AG20443 (cell line): ENCODE measurements at places on chromosomes 6 and 20.
A peak's percentile ranks its signal among the peaks of the same experiment; 100 is the strongest.

- peak; percentile 7 for DNase-seq
Measured at GRCh38 chr6:142331075-142331551, 29.3 kb downstream of the ADGRG6 start.

GRCh38 chr6:55621244-55621643, 42.3 kb upstream of the HMGCLL1 start:
- no peak for DNase-seq

DNA sequence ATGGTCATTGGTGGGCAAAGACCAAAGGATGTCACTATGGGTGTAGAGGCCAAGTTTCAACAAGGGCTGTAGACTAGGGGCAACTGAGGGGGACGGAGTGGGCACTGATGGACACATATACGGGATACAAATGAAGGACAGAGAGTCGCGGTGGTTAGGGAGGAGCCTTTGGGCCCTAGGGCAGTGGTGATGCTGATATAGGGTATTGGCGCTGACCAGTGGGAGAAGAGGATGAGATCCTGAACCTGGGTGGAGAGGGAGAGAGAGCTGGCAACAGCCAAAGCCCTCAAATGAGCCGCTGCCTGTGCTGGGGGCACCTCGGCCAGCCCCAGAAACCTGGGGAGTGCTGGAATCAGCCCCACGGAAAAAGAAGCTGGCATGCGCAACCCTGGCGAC, 1.6 kb downstream of the CDH22 start:
- DNase-seq = no peak

DNA sequence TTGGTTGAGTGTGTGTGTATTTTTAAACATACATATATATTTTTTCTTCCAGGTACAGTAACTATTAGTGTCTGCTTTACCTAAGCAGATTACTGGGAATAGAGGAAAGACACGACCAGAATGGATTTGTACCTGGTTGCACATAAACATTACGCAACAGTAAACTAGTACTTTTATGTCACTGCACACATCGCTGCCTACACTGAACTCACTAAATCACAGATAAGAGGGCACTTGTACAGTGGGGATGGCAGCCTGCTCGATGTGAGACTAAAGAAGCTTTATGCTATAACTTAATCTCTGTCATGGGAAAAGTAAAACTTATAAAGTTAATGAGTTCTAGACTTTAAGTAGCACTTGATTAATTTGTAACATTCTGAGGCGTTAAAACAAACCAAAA, 89.5 kb upstream of the SIM1 start:
- DNase-seq = no peak

DNA sequence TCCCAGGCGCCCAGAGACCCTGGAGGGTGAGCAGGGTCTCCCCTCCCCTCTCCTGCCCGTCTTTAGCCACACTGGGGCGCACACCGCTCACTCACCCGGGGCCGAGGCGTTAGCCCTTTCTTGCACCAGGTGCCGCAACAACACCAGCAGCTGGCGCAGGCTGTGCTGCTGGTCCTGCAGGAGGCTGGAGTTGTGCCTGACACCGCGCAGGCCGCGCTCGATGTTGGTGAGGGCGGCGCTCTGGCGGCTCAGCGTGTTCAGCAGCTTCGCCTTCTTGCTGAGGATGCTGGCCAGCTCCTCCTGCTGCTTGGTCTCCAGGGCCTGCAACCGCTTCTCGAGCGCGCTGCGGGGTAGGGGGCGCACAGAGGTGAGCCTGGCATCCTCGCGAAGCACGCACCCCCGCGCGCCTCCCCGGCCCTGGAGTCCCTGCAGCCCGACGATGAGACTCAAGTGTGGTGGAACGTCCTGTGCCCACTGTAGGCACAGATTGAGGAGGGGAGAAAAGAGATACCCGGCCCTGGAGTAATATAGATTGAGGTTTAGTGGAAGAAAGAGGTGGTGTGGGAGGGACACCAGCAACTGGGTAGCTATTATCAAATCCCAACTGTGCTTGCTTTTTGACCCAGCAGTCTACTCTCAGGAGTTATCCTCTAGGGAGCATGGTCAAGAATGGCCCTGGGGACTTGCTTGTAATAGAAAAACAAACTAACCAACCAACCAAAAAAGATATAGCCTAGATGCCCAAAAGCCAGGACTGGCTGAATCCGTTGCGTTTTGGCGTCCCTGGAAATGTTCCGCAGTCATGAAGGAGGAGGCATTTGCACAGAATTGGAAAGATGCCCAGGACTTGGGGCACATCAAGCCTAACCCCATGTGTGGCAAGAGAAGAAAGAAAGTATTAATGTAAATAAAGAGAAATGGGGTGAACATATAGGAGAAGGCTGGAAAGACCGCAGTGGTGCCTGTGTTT, 30.9 kb downstream of the ANGPT4 start:
- peak; percentile 81 for DNase-seq

DNA sequence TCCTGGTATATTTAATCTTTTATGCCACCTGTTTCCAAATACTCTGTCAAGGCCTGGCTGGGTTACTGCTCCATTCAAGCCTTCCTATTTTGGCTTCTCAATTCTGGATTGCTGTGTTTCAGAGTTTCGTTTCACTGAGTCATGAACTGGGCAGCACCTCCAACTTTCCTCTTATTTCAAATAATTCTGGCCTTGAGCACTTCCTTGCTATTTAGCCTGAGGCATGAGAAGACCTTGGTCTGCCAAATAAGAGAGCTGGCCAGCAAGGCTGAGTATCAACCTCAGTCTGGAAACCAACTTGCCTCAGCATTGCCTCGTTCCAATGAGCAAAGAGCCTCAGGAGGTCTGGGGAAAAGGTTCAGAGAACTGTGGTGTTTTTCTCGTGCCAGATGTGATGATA, 66.6 kb downstream of the TNFAIP3 start:
- DNase-seq = peak; percentile 89

GRCh38 chr6:166330612-166331011, 11.7 kb downstream of the SFT2D1 start:
- peak; percentile 40 for DNase-seq

DNA sequence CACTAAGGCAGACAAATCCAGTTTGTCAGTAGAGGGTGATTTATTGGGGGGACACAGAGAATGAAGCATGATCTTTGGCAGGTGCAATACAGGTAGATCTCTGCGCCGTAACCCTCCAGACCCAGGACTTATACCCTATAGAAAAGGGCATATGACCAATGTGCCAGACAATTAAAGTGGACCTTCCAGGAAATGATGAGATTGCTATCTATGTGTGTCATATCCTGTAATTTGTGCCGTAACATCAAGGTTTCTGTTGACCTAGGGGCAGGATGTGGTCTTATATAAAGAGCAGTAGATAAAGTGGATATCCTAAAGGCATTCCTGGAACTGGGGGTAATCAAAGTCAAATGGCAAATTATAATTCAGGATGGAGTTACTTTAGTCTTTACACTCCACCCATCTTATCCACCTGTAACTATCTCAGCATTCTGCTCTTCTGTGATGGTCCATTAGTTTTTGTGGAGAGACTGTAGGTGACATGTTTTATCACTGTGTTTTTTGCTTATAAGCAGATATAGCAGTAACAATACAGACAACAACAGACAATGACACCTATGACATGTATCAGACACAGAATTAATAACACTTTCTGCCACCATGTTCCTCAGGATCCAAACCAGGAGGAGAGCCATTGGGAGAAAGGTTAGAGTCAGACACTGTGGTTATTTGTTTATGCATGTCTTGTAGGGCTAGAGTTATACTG, 43.1 kb upstream of the ZNF337 start:
- no peak for DNase-seq

GRCh38 chr6:24667378-24667803, 514 bp downstream of the ACOT13 start:
- peak; percentile 18 for DNase-seq

- DNase-seq = peak; percentile 35
Measured at GRCh38 chr6:100176311-100176950, 182.4 kb upstream of the MCHR2 start.

DNA sequence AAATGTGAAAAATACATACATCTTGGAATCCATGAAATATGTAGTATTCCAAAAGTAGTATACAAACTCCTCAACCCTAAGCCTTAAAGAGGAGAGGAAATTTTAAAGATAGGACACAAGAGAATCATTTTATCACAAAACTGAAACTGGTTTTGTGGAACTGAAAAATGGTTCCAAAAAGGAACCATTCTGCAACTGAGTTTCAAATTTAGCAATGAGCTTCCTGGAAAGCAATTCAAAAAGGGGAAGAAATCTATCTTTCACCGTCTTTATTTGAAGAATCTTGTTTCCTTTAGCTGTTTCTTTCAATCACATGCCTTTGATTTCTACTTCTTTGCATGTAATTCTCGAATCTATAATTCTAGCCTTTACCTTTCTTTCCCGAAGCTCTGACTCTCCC, 32.2 kb upstream of the LAMP5 start:
- no peak for DNase-seq

- peak; percentile 52 for DNase-seq
Measured at GRCh38 chr6:151475653-151476523, 17.9 kb upstream of the CCDC170 start.

DNA sequence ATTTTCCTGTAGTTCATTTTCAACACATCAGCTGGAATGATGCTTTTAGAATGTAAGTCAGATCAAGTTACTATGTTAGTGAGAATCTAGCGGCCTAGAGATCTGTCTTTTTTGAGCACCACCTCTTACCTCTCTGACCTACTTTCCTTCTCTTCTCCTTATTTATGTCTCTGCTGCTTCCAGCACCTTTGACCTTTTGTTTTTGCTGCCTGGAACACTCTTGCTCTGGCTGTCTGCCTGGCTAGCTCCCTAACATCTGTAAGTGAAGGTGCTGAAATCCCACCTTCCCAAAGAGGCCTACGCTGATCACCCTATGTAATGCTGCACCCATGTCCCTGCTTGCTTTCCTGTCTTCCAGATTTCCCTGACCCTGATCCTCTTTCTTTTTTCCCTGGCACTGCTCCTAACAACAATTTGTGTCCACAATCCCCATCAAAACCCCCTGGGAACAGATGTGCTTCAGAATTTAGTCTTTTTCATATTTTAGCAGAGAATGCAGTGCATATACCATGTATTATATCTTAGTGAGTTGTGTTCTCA, 87.8 kb downstream of the RFPL4B start:
- no peak for DNase-seq

DNA sequence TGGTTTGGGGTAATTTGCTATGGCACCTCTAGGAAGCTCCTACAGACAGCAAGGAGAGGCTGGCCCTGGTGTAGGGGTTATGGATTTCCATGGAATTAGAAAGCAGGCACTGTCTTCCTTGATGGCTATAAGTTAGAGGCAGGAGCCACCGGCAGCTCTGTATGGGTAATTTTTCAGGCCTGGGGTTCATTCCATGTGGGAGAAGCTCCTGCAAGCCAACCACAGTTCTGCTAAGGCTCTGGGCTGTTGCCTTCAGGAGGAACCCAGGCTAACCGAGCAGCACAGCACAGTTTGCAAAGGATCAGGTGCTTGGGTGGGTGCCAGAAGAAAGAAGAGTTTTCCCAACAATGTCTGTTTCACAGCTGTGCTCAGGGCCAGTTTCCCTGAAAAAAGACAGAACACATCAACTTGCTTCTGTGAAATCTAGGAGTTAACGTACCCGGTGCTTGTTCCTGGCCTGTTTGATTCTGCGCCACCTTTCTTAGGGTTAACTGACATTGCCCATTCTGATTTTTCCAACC, 162.8 kb upstream of the MYLIP start:
- no peak for DNase-seq

DNA sequence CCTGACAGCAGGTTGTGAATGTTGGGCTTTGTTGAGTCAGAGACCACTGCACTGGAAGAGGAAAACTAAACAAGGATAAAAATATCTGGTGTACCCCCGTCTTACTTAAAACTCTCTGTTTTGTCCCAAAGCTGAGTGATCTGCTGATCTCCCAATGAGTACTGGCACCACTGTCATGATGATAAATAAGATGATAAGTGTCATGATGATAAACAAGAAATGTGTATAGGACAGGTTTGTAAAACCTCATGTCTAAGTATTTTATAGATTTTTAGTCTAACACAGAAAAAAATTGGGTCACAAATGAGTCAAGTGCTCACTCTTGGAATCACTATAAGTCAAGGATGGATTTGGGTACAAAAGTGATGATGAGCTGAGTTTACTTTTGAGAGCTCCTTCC, 8.5 kb upstream of the SIM1 start:
- DNase-seq = no peak

GRCh38 chr6:110207652-110208051, 27.4 kb downstream of the CDC40 start:
- DNase-seq = no peak

DNA sequence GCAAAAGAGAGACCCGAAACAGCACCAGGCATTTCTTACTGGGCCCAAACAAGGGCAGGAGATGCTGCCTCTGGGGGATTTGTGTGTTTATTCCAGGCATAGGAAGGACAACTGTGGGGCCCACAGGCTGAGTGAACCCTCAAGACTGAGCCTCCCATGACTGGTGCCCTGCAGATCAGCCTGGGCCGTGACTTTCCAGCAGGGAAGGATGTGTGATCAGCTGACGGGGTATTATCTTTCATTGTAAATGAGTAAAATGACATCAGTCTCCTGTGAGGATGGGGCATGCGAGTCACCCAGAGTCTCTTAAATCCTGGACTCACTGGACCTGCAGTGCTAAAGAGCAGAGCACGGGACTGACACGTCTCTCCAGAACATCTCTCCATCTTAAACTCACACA, 3.9 kb upstream of the TEAD3 start:
- DNase-seq = peak; percentile 44

DNA sequence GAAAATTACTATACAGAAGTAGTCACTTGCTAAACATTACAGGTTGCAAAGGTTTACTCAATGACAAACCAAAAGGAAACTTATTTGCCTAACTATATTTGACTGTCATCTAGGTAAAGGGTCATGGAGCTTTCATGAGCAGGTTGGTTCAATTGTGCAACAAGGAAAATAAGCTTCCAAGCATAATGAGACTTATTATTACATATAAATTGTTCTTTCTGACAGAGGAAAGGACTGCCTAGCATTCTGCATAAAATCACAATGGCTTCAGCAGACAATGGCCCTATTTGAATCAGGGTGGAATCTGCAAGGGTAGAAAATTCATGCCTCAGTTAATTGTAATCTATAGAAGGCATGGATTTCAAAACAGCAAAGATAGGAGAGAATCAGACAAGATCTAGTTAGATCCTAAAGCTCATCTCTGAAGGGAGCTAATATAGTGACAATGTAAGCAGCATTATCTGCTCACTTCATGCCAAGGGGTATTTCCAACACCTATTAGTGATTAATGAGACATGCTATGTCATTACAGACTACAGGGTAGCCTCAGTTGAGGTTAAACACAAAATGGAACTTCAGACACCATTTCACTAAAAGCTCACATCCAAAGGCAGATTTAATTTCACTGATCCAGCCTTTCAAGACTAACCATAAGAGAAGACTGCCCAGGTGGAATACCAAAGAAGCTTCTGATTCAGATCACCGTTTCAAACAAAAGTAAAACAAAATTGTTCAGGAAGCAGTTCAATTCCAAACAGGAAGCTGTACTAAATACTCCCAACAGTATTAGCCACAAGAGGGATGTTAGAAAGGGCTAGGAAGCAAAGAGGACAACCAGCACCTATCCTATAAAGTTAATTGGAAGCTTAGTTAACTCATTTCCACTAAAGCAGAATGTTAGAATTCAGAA, 8.5 kb downstream of the STAU1 start:
- DNase-seq = no peak

DNA sequence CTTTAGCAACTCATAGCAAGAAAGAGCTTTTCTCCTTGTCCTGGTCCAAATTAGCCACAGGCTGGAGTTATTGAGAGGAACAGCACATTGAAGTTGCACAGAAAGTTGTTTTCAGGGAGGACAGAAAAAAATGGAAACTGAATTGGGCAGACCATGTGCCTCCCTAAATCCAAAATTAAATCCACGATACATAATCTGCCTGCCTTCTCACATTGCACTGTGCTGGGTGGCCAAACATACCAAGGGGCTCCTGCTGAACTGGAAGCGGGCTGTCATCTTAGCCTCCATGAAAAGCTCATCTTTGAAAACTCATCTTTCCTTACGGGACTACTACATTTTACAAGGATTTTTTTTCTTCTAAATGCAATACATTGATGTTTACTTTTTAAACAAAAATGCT, 59.9 kb downstream of the TNFAIP3 start:
- DNase-seq = no peak
